ENCODE measurements at places on chromosomes 7 and 10.

DNA sequence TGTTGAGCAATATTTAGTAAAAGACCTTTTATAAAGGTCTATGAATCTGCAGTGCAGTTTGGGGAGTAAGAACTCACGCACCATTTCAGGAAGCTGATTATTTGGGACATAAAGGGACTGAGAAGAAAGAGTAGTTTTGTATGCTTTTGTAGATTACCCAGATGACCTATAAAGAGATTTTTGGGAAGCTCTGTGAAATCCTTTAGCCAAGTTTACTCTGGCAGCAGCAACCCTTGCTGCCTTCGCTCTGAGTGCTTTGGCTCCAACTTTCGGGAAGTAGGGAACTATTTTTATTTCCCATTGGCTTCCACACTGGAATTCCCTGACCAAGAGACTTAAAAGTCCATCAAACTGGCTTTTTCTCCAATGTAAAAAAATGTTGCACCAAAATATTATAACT lies 1110.1 kb upstream of the PHF14 start:
- DNase-seq: no peak

DNA sequence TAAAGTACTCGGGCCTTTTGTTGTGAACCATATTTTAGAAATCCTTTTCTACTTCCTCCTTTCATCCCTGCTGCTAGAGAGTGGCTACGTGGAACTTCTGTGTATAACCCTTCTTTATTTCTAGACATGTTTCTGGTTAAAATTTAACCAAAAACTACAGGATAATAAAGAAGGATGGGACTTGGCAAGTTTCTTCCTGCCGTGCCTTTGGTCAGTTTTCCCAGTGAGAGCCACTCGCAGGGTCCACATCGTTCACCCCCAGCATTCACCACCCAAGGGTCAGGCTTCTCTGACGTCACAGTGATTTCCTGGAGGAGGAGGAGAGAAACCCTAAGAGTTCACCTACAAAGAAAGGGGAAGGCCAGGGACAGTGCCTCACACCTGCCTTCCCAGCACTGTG lies 45.4 kb downstream of the NKX6-2 start:
- no peak for DNase-seq

DNA sequence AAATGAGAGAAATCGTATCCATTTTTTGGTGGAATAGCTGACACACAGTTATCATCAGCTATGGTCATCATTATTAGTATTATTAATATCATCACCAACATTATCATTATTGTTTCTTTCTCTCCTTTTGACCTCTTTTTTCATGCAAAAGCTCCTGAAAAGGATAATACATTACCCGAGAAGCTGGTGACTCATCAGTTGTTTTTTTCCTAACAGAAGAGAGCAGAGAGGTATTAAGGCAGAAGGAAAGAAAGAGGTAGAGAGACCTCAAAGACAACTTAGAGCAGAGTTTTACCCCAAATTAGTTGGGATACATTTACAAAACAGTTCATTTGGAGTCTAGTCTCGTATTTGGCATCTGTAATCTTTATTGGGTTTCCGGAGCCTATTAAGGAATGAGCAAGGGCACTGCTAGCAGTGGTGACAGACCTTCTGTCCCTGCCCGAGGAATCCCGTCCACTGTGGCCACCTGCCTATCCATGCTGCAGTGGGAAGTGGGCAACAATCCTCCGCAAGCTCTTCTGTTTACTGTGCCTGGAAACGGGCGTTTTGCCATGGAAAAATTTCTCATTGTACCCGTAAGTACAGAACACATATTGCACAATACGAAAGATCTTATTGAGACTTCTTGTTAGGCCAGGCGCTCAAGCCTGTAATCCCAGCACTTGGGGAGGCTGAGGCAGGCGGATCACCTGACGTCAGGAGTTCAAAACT lies 170.0 kb upstream of the MKLN1 start:
- DNase-seq: no peak

DNA sequence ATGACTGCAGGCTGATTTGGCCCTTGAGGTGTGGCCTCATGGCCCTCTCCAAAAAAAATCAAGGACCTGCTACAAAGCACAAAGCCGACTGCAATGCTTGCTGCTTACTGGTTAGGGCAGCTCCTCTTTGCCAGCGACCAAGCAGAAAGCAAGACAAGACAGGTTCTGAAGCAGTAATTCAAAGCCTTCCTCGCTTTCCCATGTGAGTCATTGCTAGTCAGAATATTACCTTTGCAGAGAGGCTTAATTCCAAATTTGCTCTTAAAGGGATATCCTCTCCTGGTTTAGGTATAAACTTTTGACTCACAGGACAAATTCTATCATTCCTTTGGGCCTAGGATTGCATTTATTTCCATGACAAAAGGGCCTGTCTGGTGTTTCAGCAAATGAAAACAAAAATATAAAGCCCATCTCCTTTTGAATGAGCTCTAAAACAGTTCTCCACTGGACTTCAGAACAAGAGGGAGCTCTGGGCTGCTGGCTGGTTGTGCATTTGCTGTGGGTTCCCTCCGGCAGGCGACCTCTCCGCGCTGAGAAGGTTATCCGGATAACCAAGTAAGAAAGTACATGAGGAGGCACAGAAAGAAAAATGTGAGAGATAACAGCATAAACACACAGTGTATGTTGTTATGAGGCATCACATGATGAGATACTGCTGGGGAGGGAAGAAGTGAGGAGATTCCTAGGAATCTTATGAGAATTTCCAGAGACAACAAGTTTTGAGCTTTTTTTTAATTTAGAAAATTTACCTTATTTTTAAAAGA lies 90.8 kb downstream of the EGFR start:
- no peak for DNase-seq

GRCh38 chr10:43355749-43356371 lies 15.6 kb upstream of the FXYD4 start:
- no peak for DNase-seq

DNA sequence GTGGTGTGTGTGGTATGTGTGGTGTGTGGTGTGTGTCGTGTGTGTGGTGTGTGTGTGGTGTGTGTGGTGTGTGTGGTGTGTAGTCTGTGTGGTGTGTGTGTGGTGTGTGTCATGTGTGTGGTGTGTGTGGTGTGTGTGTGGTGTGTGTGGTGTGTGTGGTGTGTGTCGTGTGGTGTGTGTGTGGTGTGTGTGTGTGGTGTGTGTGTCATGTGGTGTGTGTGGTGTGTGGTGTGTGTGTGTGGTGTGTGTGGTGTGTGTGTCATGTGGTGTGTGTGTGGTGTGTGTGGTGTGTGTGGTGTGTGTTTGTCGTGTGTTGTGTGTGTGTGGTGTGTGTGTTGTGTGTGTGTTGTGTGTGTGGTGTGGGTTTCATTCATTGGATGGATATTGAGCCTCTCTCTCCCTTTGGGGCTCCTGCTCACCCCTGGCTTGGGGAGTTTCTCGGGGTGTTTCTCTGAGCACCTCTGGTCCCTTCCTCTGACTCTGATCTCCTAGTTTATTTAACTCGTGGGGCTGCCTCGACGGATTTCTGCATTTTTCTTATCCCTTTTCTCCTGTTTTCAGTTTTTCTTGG lies 145.8 kb downstream of the DNAJB6 start:
- no peak for DNase-seq

DNA sequence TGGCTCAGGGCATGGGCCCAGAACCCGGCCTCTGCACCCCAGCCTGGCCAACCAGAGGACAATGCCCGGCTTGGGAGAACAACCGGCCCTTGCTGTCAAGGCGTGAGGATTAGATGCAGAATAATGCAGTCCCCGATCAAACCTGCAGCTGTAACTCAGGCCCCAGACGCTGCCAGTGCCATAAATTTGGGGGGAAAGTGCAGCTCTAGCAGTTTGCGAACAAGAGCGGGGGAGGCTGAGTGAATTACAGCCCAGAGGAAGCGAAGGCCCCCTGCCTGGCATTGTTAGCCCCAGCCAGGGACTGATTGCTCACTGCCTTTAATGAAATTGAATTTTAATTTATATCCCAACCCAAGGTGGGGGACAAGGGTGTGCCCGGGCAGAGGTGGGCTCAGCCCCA lies 38.0 kb upstream of the GNA12 start:
- no peak for DNase-seq

DNA sequence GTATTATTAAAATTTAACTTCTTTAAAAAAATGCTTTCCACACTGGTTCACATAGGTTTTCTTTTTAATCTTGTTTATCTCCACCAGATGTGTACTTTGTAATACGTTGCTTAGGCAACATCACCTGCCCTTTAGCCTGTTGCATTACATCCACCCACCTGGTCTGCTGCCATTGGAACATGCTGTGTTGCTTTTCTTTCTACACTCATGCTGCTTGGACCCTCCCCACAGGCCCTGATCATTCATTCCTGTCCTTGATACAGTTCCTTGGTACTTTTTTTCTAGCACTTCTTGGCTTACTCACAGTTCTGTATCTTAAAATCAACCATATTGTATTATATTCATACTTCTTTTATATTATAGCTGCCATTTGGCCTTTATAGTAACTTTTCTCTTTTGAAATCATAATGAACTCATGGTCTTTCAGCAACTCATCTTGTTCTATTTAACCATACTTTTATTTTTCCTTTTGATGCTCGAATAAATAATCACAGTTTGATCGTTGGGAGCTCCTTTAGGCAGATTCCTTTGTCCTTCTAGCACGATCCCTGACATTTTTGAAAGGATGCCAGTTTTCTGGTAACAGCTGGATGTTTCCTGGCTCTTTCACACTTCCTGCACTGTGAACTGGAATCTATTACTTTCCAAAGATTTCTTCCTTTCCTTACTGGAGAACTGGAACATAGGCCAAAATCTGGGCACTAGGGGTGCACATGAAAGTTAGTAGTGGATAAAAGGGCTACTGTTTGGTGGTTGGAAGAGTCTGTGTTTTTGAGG lies 125.1 kb downstream of the CDK14 start:
- DNase-seq: no peak

- DNase-seq: no peak
These were observed 40.6 kb upstream of the RTKN2 start for GRCh38 chr10:62309254-62309653.

- no peak for DNase-seq
These were observed 83.4 kb downstream of the ZNF365 start for GRCh38 chr10:62457598-62457997.

DNA sequence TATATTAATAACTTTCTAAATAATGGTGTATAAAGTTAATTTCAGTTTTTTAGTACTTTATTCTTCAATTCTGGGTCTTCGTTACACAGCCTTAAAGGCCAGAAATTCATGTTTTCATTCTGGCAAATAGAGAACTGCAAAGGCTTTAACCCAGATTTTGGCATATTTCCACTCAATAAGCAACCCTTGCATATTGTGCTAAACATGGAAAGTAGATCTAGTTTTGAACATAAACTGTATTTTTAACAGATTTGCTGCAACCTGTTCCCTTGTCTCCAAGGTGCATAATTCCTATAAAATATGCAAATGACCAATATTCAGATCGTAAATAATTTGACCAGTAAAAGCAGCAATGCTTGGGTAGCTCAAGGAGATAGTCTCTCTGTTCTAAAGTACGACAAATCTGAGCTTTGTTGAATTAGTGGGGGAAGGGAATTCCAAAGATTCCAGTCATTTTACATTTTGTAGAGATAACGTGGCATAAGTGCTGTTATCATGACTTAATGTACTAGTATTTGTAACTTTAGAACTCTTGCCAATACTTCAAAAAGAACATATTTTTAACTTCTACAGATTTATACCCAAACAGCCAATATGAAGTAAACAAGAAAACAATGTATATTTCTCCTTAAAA lies 46.4 kb upstream of the RSBN1L start:
- DNase-seq: no peak

DNA sequence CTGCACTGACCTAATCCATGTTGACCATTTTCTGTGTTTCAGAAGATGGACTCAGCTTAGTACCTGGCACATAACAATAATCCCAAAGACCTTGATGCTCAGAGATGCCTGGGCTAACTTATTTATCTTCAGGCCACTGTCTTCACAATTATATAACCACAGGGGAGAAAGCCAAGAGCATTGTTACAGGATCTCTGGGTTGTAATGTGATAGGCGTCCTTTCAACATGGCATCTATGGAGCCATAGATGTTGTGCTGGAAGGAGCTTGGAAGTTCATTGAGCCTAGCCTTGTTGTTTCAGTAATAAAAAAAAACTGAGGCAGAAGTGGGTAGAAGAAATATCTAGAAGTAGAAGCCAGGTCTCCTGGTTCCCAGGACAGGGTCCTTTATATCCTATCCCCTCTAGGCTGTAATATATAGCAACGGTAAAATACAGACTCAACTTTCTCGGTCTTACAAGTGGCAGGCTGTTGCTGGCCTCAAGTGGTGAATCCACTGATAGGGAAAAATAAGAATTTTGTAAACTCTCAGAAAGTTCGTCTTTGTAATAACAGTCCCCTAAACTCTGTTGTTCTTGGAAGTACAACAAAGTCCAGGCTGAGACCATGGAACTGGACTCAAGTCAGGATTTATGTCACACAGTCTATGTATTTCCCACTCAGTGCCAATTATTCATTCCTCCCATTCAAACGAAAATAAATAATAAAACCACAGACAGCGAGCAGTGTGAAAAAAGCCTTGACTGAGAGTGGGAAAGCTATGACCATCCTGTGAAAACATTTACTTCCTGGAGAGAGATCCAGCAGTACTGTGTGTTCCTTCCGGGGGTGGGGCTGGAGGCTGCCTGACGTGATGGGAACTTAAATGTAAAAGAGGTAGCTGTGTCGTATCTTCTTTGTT lies 277.6 kb downstream of the REEP3 start:
- DNase-seq: peak; percentile 14

DNA sequence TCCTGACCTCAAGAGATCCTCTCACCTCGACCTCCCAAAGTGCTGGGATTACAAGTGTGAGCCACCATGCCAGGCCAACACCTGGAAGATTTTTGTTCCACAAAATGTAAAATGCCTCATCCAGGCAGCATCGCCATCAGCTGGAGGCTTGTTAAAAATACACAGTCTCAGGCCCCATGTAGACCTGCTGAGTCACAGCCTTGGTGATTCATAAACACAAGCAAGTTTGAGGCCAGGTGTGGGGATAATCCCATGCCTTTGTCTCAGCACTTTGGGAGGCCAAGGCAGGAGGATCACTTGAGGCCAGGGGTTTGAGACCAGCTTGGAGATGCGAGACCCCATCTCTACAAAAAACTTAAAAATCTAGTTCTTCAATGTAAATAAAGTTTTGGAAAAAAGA lies 49.1 kb upstream of the FOXK1 start:
- DNase-seq: no peak

GRCh38 chr10:121406823-121407545 lies 191.3 kb downstream of the FGFR2 start:
- no peak for DNase-seq

GRCh38 chr7:134514663-134515062 lies 12.7 kb upstream of the AKR1B10 start:
- DNase-seq: no peak

DNA sequence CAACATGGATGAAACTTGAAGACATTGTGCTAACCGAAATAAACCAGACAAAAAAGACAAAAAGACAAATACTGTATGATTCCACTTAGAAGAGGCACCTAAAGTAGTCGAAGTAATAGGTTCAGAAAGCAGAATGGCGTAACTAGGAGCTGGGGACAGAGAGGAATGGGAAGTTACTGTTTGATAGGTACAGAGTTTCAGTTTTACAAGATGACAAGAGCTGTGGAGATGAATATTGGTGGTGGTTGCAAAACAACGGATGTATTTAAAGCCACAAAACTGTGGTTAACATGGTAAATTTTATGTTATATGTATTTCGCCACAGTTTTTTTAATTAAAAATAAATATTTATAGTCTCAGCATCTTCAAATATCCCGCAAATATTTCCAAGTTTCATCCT lies 64.1 kb upstream of the DIP2C start:
- no peak for DNase-seq
